PC-3 (cell line): ENCODE measurements at places on chromosomes 2 and 18. TPM values are rescaled to one million over a fixed set of nuclear protein-coding genes. Genes with fewer than 3 reads are reported as not detected.

DNA sequence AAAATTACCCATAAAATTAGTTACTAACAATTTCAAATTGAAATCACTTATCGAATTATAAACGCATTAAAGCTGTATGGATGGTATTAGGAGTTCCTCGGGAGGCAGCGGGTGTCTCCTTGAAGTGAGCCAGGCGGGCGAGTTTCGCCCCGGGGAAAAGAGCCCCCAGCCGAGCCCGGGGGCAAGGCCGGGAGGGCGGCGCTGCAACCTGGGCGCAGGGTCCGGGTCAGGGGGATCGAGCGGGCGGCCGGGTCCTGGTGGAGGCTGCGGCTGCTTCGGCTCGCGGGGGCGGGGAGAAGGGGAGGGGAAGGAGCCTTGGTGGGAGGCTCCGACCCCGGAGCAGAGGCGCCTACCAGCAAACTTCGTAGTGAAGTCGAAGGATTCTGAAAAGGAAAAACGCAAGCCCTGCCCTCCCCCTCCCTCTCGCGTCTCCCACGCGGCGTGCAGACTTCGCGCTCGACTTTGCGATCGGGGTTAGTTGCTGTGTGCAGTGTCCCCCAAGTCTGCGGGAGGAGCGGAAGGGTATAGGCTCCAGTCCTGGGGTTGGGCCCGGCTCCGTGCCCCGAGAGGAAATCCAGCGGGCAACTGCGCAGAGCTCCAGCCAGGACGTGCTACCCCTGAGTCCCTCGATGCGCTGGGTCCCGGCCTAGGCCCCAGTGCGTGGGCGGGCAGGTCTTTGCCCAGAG is 140.8 kb downstream of the MEIS1 start:
- no peak for DNase-seq

DNA sequence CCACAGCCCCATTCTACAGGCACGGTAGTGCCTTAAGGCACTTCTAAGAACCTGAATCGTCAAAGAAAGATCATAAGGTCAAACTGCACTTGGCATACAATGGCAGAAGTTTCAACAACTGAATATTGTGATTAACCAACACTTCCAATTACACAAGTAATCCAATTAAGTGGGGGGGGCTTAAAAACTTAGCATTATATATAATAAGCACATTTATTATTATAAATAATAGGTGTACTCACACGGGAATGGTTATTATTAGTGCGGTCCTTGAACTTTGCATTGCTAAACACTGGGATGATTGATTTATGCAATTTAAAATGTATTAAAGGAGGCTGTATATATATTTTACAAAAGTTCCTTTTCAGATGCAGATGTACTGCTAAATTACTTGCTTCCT is 7.6 kb downstream of the APCDD1 start:
- DNase-seq, result no peak

GRCh38 chr2:230220347-230220969 is 674 bp upstream of the SP110 start:
- no peak for DNase-seq

DNA sequence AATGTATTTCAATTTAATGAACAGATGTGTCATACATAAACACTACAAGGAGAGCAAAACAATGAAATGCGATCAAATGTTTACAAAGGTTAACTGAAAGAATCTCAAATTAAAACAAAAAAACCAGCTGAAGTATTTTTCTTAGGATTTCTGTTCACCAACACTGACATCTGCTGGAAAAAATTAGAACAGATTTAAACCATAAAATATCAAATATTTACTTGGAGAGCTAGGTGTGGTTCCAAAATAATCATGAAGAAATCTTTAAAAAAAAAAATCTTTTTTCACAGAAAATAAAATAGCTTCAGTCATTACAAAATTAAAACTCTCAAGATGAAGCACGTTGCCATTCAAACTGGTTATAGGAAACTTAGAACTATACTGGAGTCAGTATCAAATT is 13.8 kb downstream of the MMADHC start:
- DNase-seq, result peak; percentile 46

- no peak for DNase-seq
These were observed 9.0 kb downstream of the TEX51 start for GRCh38 chr2:126907671-126908070.

GRCh38 chr2:237773826-237774225 is 24.8 kb upstream of the RBM44 start:
- DNase-seq, result no peak

DNA sequence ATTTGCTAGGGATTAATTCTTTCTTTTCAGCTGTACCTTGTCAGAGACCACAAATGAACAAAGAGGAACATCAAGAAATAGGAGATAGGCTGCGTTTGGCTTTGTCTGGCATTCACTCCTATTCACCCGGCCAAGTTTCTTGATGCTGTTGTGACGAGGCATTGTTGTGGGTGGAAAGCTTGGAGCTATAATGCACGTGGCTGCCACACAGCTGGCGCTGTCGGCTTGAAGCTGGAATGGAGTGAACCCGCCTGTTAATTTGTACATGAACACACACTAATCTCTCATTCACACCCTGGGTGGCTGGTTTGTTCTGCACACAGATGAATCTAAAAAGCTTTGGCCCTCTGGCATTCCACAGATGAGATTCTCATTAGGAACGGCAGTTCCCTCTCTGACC is 274.9 kb upstream of the GYPC start:
- no peak for DNase-seq

- no peak for DNase-seq
These were observed 785.5 kb upstream of the RAB6C start for GRCh38 chr2:129193961-129194360.

GRCh38 chr18:24837066-24837465 is 376.6 kb downstream of the HRH4 start:
- DNase-seq, result peak; percentile 30

DNA sequence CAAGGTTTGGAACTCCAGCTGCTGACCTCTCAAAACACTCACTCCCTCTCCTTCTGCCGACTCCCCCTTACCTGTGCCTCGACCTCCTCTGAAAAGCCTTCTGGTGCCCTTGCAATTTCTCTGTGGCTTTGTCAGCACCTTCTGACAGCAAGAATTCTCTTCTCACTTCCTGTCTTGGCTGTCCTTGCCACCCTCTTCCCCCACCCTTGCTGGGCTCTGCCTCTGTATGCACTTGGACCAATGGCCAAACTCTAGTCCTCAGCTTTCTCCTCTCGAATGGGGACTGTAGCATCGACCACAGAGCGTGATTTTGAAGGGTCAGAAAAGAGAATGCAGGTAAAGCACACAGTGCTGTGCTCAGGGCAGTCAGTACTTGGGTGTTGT is 99.0 kb downstream of the HS1BP3 start:
- DNase-seq, result no peak

GRCh38 chr2:96397756-96398530 is 62.4 kb downstream of the NCAPH start:
- DNase-seq, result no peak

DNA sequence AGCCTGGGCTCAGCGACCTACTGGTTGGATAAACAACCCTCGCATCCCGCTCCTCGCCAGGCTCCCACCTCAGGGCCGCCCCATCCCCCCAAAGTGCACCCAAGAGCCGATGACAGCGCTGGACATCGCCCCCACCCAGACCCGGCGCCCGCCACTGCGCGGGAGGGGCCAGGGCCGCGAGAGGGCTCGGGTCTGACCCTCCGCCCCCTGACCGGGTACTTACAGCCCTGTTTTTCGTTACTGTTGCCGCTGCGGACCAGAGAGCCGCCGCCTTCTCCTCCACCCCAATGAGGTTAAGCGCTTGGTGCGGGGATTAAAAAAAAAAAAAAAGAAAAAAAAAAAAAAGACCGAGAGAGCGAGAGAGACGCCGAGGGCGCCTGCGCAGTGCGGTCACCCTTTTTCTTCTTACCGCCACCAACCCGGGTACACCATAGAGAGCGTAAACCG is at the start of gene CLASP1:
CLASP1 (minus strand) TSS at position 314 of the 447 bp plus-strand sequence. CDS start 43,567 bp downstream, outside the sequence.
- DNase-seq, result peak; percentile 24

GRCh38 chr2:15853903-15854302 is 86.4 kb upstream of the MYCN start:
- DNase-seq, result no peak

DNA sequence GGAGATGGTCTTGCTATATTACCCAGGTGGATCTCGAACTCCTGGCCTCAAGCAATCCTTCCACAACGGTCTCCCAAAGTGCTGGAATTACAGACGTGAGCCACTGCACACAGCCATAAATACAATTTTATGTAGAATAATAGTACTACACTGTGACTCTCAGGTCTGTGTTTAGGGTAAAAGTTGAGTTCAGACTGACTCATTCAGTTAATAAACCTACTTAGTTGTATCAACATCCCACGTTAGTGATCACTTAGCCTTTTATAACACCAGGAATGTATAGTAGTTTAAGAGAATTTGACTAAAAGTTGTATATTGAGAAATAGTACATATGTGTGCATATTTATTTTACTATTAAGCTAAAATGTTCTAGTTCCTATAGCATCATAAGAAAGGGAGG is 237.5 kb downstream of the PHLPP1 start:
- peak; percentile 60 for DNase-seq

- no peak for DNase-seq
These were observed 467.2 kb downstream of the LRRTM4 start for GRCh38 chr2:77054938-77055337.

- peak; percentile 68 for DNase-seq
These were observed 7.6 kb upstream of the DSG2 start for GRCh38 chr18:31490387-31490786.

GRCh38 chr2:53740170-53740569 is 27.4 kb upstream of the CHAC2 start:
- peak; percentile 49 for DNase-seq

GRCh38 chr2:6926071-6926732 is 9.0 kb downstream of the RNF144A start:
- no peak for DNase-seq

DNA sequence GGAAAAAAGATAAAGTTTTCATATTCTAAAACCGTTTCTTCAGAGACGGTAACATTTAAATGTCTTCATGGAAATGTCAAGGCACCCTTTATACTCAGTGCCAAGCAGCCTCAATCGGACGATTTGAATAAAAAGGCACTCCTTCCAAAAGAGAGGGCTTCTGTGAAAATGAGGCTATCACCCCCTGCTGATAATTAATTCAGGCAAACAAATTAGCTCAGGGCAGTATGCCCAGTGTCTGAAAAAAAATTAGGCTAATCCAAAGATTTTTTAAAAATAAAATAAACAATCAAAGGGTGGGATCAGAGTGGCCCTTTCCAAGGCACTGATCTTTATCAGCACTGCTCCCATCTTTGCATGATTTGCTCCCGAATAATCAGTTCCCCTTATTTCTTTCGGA is 151.0 kb upstream of the PID1 start:
- no peak for DNase-seq

DNA sequence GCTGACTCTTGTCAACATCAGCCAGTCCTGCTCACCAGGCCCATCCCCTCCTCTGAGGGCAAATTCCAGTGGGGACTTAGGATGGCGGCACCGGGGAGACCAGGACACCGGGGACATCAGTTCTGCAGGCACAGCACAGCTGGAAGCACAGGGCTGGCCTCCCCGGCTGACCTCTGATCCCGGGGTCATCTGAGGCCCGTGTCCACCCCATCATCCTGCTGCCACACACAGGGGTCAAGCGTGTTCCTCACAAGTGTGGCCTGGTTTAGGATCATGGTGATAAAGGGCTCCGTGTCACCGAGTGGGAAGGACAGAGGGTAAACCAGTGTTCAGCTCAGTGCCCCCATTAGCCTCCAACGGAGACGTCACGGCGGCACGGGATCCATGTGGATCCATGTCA is 58.1 kb upstream of the CTDP1 start:
- DNase-seq, result no peak

GRCh38 chr2:207130958-207131521 is 34.7 kb downstream of the KLF7 start:
- no peak for DNase-seq

DNA sequence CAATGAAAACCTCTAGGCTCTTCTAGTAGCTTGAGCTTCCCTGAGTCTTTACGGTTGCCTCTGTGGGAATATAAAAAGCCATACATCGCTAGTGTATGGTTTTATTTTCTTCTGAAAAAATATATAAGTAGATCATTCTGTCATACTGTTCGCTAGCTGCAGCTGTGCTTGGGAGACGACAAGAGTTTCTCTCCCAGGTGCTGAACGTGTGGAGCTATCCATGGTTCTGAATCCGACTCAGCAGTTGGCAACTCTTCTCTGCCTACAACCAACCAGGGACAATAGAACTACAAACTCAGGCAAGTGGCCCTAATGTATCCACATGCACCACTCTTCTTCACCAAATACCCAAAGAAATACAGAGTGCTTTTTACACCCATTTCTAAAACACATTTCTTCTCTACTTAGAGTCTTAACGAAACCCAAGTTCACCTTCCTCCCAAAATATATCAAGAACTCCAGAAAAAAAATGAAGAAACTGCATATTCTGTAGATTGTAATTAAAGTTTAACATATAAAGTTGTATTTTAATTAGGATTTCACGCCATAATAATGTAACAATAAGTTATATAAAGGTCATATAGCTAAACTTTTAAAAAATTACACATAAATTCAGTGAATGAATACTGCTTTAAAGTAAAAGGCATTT is 2.2 kb upstream of the KCNH7 start:
- DNase-seq, result peak; percentile 74

GRCh38 chr18:24306201-24306600 is 91.4 kb downstream of the OSBPL1A start:
- no peak for DNase-seq

DNA sequence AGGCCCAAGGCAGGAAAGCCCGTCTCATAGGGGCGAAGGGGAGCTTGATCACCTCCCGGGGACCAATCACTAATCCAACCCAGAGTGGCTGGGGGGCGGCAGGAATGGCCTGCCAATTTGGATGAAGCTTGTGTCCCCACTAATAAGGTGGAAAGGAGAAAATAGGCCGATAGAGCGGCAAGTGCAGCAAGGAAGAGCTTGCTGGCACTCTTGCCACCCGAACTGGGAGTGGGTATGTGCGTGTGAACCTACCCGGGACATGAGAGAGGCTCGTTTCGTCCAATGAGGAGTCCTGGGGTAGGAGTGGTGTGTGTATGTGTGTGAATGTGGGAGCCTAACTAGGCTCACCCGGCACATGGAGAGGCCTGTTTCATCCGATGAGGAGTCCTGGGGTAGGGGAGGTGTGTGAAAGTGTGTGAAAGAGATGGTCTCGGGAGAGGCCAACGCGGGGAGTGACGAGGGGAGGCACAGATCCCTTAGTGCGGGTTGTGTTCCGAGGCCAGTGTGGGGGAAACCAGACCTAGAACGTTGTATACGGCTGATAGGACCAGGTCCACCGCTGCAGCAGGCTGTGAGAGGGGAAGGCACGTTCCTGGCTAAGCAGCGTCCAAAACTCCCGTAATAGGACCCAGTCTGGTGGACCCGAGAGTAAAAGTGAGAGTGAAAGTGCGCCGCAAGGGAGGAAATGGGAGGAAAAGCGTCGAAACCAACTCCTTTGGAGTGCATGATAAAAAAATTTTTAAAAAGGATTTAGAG is 47.1 kb upstream of the SELENOI start:
- no peak for DNase-seq

Gene SH3BP4
- 35.2 and 47.3 TPM in 2 replicates for total RNA-seq

Gene FAM98A
- 22.4 and 30.1 TPM in 2 replicates for total RNA-seq

Gene CYRIA
- 0.15 TPM in 1 of 2 replicates, not detected in the other for total RNA-seq

Gene UGT1A4
- not detected in 2 replicates for total RNA-seq

Gene RNF152
- 2.0 and 2.8 TPM in 2 replicates for total RNA-seq

Gene SCYGR4
- total RNA-seq, result not detected in 2 replicates

Gene METAP1D
- total RNA-seq, result 7.3 and 12.0 TPM in 2 replicates

Gene C18orf63
- not detected in 2 replicates for total RNA-seq

Gene RND3
- 145 and 201 TPM in 2 replicates for total RNA-seq

Gene MATN3
- 1.1 and 1.6 TPM in 2 replicates for total RNA-seq

Gene CCL20
- total RNA-seq, result 1.7 and 1.8 TPM in 2 replicates

Gene CCDC88A
- total RNA-seq, result 21.6 and 28.7 TPM in 2 replicates

Gene MC2R
- total RNA-seq, result not detected in 2 replicates

Gene SNORC
- 11.1 and 14.3 TPM in 2 replicates for total RNA-seq
